Panc1 (cell line): ENCODE measurements at places on chromosomes 1 and 21. TPM values are rescaled to one million over a fixed set of nuclear protein-coding genes. Genes with fewer than 3 reads are reported as not detected.

Gene SMIM1
- total RNA-seq, result 35.5 TPM

Gene MSH4
- total RNA-seq, result 0.26 TPM

Gene CHRM3
- total RNA-seq, result 0.13 TPM

Gene TAS1R1
- total RNA-seq, result not detected

- no peak for DNase-seq
Measured at GRCh38 chr1:113536182-113536780, 146.0 kb downstream of the MAGI3 start.

GRCh38 chr1:79371802-79372201 lies 365.3 kb upstream of the ADGRL4 start:
- no peak for DNase-seq

GRCh38 chr1:51653127-51653526 lies 36.2 kb downstream of the OSBPL9 start:
- DNase-seq, result no peak

DNA sequence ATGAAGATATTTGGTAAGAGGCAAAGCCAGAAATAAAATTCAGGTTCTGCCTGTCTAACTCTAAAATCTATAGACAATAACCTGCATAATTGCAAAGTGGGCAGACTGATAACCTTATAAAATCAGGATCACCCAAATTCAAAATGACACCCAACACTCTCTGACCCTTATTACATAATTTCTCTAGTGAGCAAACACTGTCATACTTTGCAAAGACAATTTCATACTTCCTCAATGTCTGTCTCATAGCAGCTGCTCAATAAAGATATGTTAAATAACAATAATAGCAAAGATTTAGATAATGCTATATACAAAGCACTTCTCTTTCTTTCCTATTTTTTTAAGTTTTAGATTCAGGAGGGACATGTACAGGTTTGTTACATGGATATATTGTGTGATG lies 118.5 kb downstream of the UCHL5 start:
- DNase-seq, result no peak

GRCh38 chr1:161172776-161173376 lies 4.4 kb downstream of the B4GALT3 start:
- no peak for DNase-seq

DNA sequence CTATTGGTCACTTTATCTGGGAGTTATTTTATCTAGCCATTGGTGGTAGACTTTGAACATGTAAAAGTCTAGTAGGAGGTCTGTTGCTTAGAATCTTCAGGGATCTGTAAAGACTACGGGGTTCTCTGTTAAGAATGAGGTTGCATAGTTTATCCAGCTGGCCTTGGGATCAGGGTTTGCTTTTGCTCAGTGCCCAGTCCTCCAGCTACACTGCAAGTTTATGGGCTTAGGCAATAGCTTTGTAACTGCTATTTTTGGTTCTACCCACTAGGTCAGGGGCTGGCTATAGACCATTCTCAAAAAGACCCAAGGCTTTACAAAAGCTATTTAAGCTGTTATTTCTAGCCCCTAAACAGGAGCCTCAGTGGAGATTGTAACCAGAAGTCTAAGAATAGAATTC lies 9.8 kb downstream of the SH3GLB1 start:
- no peak for DNase-seq

- no peak for DNase-seq
Measured at GRCh38 chr1:193703655-193704054, 517.2 kb upstream of the B3GALT2 start.

DNA sequence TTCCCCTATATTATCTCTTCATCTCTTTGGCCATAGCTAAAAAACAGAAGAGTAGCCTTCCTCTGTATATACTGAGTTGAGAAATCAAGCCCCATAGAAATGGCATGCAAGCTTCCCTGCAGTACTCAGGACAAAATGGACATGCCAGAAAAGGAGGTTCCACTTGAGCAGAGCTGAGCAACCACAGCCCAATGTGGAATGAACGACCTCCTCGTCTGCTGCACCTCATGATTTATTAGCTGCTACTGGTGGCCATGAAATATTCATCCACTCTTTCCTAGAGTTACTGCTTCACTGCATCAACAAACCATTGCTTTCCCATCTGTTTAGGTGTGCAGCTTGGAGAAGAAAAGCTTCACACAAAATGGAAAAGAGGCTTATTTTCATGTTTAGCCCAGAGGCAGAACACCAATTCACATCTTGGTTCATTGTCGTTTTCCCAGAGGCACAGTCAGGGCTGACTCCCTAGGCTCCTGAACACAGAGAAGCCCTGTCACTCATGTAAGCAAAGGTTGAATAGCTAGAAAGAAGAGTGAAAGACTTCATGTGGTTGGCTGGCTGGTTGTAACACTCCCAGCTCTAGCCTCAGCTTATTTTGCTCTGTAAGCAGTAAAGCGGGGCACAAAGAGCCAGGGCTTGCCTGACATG lies 148.0 kb downstream of the TSEN15 start:
- DNase-seq, result no peak
